ENCODE measurements at places on chromosomes 11 and 22.

DNA sequence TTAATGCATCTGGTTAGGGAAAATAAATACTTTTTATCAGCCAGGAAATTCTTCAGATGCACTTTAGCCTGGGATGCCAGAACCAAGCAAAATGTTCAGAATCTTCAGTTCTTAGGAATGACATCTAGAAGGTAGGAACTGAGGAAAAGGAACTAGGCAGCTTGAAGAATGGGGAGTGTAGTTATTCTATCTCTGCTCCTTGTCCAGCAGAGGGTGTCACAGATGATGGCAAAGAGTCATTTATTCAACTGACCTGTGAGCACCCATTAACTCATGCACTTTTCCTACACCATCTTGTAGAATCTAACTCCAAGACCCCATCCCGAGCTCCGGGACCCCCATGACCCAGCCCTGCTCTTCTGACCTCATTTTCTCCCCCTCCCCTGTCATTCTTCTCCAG lies 122.1 kb upstream of the ISX start:
- DNase-seq = no peak

GRCh38 chr11:13329670-13330356 lies 52.2 kb downstream of the BMAL1 start:
- DNase-seq = no peak

GRCh38 chr11:119121811-119122124 lies 388 bp downstream of the HINFP start:
- DNase-seq = no peak

- DNase-seq = no peak
These were observed 1495.0 kb downstream of the BRD1 start for GRCh38 chr22:48332438-48333322.

DNA sequence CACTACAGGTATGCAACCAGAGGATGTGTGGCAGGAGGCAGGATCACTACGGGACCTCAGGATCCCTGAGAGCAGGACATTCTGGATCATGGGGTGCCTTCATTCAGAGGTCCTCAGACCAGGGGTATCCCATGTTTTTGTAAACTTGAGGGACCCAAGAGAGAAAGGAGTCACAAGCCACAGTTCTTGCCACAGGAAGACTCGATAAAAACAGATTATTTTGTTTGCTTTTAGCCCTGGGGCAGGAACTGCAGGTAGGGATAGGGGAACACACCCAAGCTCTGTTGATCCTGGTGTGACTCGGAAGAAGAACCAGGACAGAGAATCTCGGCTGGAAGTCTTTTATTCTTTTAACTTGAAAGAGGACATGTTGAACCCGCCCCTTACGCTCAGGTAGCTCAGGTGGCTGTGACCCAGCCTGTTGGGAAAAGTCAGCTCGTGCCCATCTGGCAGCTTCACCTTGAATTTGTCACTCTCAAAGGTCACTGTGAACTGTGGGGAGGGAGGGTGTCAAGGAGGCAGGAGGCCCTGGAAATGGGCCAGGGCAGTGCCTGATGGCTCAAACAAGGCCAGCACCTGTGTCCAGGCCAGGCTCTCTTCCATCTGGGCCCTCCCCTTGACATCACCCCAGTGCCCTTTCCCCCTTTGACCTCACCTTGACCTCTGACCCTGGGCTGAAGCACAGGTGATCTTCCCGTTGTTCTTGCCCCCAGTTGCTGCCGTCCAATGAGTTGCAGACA lies 9.8 kb downstream of the LGALS2 start:
- DNase-seq = no peak

DNA sequence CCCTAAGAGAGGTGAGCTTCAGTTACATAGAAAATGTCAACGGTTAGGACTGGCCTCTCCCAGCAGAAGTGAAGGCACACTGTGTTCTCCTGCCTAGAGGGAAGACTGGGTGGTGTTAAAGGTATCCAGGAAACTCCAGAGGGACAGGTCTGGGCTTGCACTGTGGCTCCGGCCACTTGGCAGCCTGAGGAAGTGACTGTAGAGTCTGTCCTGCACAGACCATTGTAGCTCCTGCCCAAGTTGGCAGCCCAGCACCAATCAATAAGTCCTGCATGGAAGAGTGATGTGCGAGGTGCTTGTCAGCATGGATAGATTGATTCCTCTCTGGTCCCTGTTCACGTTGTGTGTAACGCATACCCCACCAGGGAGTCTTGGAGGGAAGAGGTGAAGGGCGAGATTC lies 284.8 kb downstream of the TENM4 start:
- no peak for DNase-seq

GRCh38 chr22:19819208-19819910 lies 35.3 kb downstream of the GNB1L start:
- no peak for DNase-seq

DNA sequence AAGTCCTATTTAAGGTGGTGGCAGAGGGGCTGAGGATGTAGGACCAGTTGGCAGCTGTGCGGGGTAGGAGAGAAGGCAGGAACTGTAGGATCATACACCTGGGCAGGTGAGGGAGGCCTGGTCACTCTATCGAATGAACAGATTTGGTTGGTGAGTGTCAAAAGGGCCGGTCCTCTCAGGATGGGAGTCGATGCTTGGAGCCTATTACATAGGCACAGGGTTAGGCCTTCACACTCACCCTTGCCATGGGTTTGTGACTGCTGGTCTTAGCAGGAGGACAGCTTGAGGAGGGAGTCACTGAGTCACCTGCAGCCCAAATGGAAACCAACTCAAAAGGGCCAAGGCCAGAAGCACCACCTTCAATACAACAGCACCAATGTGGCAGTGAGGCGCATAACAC lies 80.2 kb upstream of the NARS2 start:
- no peak for DNase-seq

- DNase-seq = no peak
These were observed 273.9 kb downstream of the NTM start for GRCh38 chr11:131644204-131644795.

- no peak for DNase-seq
These were observed 77.0 kb downstream of the RPS6KA4 start for GRCh38 chr11:64436000-64436399.

GRCh38 chr11:24496736-24497725 lies at the start of gene LUZP2:
Gene LUZP2 (plus strand): TSS chr11:24497053.
- no peak for DNase-seq

DNA sequence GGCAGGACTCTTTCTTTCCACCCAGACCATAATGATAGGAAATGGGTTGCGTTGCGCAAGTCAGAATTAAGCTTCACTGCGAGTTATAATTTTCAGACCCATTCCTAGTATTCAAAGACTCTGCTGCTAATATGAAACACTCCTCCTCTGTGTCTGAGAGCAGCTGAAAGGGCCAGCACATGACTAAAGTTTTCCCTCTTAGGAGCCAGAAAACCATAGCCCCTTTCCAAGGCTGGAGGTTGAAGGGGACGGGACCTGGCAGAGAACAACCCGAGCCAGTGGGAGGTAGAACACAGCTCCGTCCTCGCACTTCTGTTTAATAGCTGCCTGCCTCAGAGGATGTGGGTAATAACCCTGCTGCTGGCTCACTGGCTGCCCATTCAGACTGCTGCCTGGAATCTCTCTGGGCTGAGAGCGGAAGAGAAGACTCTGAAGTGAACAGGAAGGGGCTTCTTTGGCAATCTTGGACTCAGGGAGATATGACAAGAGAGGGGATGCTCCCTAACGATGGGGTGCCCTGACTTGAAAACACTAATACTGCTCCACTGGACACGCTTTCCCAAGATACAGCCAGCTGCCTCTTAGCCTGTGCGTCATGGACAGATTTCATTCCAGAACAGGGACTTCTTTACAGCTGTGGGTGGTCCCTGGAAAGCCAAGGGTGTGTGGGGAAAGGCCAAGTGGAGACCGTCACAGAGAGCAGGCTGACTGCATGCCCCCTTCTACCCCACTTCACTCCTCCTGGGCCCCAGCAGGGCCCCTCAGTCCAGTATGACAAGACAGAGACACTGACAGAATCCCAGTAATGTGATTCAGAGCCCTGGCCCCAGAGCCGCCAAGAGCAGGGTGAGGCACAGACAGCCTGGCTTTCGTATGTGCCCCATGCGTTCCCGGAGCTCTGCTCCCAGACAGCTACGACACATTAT lies 156.9 kb downstream of the FEZ1 start:
- no peak for DNase-seq

- DNase-seq = no peak
These were observed 568.3 kb upstream of the TENM4 start for GRCh38 chr11:80009081-80009480.

GRCh38 chr11:2735053-2735589 lies 35.3 kb upstream of the KCNQ1OT1 start:
- DNase-seq = no peak

GRCh38 chr11:113446112-113446511 lies 29.1 kb downstream of the DRD2 start:
- DNase-seq = peak; percentile 87

DNA sequence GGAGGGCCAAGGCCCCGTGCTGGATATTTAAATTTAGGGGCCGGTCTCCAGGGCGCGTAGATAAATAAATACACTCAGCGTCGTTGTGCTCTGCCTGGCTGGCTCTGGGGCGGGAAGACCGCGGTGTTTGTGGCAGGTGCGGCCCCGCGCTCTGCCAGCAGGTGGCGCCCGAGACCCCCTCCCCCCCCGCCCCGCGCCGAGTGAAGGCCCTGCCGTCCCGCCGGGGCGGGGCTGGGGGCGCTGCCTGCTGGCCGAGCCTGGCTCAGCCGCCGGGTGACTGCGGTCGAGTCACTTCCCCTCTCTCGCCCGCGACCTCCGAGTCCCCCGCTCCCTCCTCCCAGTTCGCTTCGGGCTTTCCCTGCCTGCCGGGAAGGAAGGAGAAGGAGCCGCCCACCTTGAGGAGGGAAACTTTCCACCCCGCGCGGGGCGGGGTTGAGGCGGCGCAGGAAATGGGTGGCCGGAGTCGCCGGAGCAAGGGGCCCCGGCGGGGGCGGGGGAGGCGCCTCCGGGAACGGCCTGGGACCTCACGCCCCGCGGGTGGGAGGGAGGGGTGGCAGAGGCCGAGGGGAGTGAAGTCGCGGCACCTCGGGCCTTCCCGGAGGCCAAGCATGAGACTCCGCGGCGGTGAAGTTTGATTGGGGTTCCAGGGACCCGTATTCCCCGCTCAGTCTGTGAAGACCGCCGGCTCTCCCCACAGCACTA lies 1.6 kb upstream of the EHBP1L1 start:
- peak; percentile 98 for DNase-seq

DNA sequence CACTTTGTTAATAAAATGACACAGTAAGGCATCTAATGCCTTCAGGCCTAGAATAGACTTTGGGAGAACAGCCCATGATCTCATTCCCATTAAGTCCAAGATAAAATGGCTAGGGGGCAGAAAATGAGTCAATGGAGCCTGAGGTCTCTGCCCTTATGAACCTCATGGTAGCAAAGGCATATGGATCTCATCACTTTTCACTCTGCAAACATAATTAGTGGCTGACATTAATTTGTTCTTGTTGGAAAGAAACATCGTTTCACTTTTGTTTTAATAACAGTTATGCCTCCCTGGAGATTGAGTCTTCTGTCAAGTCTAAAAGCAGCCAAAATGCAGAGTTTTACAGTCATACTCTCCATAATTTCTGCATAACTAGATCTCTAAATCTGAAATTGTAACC lies 111.8 kb upstream of the API5 start:
- no peak for DNase-seq

- no peak for DNase-seq
These were observed 740.9 kb downstream of the METTL15 start for GRCh38 chr11:28849053-28849452.

DNA sequence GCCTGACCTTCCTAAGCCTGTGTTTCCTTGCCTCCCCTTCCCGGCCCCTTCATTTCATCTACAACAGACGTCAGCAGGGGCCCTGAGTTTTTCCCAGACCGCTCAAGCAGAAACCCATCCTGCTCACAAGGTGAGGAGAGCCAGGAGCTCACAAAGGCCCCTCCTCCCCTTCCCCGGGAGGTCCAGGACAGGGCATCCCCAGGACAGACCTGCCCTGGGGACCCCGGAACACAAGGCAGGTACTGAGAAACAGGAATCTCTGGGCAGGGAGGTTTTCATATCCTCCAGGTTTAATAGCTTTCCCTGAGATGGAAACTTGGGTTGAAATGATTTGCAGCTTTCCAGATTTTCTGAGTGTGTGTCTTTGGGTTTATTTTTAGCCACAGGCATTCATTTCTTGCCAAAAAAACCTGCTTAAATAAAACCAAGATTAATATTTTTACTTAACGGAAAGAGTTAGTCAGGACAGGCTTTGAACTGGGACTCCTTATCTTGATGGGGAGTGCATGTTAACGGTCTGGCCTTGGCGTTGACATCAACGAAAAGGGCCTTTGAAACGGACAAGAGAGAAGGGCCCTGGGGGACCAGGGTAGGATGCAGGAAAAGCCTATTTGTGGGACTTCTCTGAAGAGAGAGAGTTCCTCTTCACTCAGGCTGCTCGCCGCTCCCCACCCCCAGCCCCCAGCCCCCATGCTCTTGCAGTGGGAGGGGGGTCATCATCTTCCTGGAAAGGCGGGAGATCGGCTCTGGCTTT lies 38.5 kb downstream of the TIMP3 start:
- no peak for DNase-seq

DNA sequence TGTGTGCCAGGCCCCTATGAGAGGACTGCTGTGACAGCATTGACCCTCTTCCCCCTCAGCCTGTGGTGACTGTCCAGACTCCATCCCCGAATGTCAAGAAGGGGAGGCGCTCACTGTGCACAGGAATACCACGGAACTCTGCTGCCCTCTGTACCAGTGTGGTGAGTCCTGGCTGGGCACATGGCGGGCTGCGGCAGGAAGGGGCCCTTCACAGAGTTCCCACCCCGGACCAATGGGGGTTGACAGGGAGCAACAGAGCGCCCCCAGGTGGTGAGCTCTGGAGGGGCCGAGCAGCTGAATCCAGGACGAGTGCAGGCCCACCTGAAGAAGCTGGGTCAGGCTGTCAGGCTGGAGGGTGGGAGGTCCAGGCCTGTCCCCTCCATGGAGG lies 83.8 kb upstream of the MYOD1 start:
- DNase-seq = no peak

DNA sequence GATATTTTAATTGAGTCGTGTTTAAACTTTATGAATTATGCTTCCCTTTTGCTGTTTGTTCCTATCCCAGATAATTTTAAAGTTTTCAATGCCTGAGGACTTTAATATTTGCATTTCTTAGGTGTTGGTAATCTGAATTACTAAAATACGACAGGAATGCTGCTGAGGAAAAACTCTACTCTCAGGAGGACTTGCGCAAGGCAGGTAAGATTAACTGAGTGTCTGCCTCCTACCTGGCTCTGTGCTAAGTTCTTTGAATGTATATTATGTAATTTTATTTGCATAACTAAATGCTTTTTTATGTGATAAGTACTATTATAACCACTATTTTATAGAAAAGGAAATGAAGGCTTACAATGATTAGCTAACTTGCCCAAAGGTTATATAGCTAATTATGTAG lies 2.7 kb upstream of the KCNA4 start:
- DNase-seq = no peak

DNA sequence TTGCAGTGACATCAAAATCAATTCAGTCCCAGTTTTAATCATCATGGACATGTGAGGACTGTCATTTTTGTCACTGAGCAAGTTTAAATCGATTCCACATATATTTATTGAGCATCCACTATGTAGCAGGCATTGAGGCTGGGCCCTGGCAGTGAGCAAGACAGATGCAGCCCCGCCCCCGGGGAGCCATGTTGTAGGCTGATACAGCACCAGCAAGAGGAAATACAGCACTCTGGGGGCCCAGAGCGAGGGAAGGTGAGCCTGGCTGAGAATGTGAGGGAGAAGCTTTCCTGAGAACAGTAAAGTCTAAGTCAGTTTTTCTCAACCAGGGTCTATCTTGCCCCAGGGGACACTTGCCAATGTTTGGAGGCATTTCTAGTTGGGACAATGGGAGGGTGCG lies 108.6 kb upstream of the ASPHD2 start:
- DNase-seq = no peak
